ENCODE measurements at places on chromosomes 5 and 9.

DNA sequence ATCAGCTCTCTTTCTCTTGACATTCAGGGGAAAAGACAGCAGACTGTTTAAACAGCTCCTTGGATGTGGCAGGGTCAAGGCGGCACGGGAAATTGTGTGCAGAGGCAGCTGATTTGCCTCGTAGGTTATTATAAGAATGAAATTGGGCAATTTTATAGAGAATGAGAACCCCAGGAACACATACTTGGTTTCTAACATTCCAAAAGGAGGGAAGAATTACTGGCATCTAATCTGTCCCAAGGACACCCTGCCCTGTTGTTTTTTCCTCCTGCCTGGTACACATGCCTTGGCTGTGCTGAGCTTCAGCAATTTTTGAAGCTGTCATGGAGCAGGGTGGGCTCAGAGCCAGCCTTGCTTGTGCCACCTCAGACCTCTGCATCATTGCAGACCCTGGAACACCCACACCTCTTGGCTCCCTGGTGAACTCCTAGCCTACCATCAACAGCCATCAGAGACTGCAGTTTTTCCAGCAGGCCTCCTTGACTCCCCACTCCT, 143.6 kb downstream of the BOD1 start:
- no peak for DNase-seq

DNA sequence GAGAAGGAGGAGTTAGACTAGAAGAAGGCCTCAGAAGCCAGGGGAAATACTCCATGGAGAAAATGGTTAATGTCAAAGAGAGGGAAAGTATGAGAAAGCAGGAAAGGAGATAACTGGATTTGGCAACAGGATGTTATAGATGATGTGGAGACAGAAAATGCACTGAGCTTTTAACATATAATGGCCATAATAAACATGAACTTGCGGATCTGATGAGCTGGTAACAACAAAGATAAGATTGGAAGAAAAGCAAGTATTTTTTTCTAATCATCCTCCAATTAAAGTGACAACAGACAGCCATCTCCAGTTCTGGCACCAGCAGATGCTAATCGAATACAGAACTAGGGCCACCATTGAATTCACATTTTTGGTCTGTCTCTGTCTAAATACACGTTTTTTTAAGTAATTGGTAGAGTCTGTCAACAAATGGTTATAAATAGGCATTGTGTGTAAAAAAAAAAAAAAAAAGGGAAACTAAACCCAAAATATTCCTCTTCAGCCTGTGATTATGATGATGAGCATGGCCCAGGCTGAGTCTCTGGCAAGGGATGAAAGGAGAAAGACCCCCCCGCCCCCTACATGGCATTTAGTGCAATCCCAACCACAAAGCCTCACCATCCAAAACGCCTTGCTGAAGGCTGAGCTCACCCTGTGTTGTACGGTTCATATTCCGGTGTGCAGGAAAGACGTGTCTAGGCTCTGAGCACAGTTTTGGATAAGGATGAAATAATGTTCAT, 149.5 kb upstream of the LHFPL2 start:
- DNase-seq: no peak

- no peak for DNase-seq
Measured at GRCh38 chr5:909994-910768, 17.5 kb downstream of the TRIP13 start.

GRCh38 chr9:20945269-20945668, 86.2 kb downstream of the HACD4 start:
- no peak for DNase-seq

- DNase-seq: no peak
Measured at GRCh38 chr5:142819825-142820224, 49.6 kb downstream of the ARHGAP26 start.

DNA sequence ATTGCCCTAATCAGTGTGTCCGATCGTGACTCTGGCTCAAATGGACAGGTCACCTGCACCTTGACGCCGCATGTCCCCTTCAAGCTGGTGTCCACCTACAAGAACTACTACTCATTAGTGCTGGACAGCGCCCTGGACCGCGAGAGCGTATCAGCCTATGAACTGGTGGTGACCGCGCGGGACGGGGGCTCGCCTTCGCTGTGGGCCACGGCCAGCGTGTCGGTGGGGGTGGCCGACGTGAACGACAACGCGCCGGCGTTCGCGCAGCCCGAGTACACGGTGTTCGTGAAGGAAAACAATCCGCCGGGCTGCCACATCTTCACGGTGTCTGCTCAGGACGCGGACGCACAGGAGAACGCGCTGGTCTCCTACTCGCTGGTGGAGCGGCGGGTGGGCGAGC, 1.4 kb downstream of the PCDHA13 start:
- no peak for DNase-seq

DNA sequence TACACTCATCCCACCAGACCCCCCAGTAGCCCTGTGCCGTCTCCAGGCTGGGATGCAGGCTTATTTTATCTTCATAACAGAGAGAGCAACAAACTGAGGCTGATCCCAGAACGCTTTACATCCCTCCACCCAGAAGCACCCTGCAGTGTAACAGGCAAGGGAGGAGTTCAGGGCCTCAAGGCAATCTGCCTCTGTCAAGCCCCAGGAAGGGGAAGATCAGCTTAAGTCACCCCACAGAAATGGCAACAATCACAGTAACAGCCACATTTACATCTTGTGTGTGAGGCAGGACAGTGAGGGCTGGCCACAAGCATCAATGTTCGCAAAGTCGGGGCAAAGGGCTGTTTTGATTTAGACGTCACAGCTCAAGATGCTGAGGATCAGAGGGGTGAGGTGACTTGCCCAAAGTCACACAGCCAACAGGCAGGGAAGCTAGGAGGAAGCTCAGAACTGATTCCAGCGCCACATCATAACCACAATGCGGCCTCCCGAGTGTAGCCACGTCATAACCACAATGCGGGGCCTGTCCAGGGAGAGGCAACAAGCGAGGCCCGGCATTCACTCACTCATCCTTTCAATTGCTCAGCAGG, 14.4 kb downstream of the STK10 start:
- DNase-seq: peak; percentile 63

DNA sequence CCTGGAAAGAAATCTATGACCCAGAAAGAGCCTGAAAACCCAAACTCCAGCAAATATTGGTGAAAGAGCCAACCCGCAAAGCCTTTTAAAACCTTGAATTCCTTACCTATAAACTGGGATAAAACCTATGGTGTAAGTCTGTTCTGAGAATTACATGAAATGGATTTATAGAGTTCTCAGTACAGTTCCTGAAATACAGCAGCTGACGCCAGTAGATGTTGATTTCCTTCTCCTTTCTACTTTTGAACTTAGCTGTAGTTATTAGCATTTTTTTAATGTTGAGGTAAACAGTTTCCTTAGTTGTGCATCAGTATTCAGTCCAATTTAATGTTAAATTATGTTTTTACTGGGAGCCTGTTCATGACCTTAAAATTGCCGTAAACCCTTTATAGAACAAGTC, 3.7 kb downstream of the SPIN1 start:
- DNase-seq: no peak
